ENCODE measurements at places on chromosomes 7 and 10. TPM values are rescaled to one million over a fixed set of nuclear protein-coding genes. Genes with fewer than 3 reads are reported as not detected.

DNA sequence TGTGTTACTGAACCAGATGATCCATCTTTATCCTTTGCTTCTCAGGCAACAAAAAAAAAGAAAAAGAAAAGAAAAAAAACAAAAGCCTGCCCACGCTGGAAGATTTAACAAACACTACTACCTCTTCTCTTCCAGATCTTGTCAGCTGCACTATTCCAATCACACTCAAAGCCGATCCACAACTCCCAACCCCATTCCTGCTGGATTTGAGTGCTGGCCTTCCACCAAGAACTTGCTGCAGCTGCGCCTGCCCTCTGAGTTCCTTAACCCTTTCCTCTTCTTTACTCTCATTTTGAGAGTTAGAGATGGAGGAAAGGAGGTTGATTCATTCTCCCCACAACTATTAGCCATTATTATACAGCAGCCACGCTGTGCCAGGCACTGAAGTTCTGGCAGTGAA lies 16.0 kb upstream of the ITGA8 start:
- no peak for DNase-seq
- H3K4me1 ChIP-seq: peaks cover 4% of the 10 kb centered on the region
- H3K27ac ChIP-seq: no peak overlapping the region

DNA sequence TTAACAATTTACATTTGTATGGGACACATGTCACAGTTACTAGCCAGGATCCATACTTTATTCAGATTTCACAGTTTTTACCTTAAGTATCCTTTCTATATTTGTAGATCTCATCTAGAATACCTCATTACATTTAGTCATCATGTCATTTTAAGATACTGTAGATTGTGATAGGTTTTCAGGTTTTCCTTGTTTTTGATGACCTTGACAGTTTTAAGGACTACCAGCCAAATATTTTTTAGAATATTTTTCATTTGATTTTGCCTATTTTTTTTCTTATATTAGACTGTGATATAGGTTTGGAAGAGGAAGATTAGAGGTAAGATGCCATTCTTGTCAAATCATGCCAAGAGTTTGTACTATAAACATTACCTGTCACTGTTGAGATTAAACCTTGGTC lies 460.3 kb downstream of the ANKRD7 start:
- no peak overlapping the region for H3K27ac ChIP-seq
- no peak for DNase-seq
- no peak overlapping the region for H3K4me3 ChIP-seq
- no peaks in the 10 kb centered on the region for H3K4me1 ChIP-seq

Gene SPOCK2
- 1.9 TPM for polyA plus RNA-seq

Gene NXPH1
- not detected for polyA plus RNA-seq

Gene PGAM2
- polyA plus RNA-seq: 8.0 TPM

Gene MBL2
- polyA plus RNA-seq: not detected

Gene CYP3A4
- polyA plus RNA-seq: not detected

Data from aorta (tissue), 5 donors.